Osteoblast (primary cell): ENCODE measurements at places on chromosomes 7 and 10. TPM values are rescaled to one million over a fixed set of nuclear protein-coding genes. Genes with fewer than 3 reads are reported as not detected.

Gene PNLIPRP3
- total RNA-seq = 0.59 and 0.72 TPM in 2 replicates

DNA sequence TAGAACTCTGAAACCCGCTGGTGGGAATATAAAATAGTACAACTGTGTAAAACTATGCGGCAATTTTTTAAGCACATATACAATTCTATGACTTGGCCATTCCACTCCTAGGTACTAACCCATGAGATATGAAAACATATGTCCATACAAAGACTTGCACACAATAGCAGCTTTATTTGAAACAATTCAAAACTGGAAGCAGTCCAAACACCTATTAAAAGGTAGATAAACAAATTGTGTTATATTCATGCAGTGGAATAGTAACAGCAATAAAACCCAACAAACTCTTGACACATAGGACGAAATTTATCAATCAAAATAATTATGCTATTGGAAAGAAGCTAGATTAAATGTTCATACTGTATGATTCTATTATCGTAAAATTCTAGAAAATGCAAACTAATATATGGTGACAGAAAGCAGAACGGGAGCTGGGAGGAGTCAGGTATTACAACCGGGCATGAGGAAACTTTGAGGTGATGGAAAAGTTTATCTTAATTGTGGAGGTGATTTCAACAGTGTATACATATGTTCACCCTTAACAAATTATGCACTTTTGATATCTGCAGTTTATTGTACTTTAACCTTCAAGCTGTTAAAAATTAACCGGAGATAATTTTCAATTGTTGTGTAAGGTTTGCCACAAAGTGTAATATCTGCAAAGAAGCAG lies 803 bp upstream of the STK31 start:
- DNase-seq = no peak

GRCh38 chr7:148524479-148525224 lies 65.9 kb upstream of the C7orf33 start:
- no peak for DNase-seq

Gene CRHR2
- total RNA-seq = not detected in 2 replicates

DNA sequence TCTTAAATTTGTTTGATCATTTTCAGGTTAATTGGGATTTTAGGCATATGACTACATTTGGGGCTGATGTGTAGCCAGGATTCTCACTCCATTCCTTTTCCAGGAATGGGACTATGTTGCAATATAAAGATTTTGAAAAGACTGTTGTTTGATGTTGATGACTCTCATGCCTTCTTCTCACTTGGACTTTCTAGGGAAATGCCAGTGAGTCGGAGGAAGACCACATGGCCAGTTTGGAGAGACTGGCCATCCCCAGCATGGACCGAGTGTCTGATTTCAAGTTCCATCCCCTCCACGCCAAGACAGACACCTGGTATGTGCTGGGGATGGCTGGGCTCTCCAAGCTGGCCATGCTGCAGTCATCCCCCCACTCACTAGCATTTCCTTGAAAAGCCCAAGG lies 5.5 kb downstream of the IGFBP3 start:
- DNase-seq = peak; percentile 65

Gene VAX1
- not detected in 2 replicates for total RNA-seq

DNA sequence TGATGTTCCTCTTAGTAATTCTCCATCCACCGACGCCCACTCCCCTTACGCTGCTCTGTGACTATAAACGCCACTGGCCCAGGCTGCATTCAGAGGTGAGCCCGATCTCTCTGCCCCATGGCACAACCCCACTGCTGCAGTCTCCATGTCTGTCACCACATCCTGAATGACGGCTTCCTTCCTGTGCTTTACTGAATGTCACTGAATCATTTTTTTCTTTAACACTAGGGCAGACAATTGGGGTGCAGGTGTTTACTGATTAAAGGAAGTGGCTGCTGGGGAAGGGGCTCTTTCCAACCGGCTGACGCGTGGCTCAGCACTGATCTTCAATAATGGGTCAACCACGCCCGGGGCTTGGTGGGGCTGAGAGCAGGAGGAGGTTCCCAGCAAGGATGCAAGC lies 208.3 kb downstream of the USP6NL start:
- no peak for DNase-seq

- DNase-seq = no peak
Measured at GRCh38 chr7:146503844-146504243, 387.2 kb downstream of the CNTNAP2 start.

DNA sequence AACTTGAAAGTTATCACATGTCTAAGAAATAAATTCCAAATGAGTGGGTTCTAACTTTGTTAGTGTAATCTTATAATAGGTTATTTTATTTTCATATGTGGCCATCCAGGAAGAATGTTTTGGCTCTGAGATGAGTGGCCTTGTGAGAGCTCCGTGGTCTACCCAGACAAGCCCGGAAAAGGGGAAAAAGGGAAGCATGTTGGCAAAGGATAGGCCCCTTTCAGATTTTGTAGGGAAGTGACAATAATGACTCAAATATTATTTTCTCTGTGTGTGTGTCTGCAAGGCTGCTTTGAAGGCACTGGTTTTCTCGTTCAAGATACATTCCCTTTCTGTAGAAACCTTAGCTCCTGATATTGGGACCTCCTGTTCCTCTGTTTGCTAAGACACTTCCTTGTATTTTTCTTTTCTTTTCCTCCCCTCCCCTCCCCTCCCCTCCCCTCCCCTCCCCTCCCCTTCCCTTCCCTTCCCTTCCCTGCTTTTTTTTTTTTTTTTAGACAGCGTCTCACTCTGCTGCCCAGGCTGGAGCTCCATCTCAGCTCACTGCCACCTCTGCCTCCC lies 240.8 kb downstream of the LRMDA start:
- DNase-seq = no peak

Gene LIPK
- not detected in 2 replicates for total RNA-seq

DNA sequence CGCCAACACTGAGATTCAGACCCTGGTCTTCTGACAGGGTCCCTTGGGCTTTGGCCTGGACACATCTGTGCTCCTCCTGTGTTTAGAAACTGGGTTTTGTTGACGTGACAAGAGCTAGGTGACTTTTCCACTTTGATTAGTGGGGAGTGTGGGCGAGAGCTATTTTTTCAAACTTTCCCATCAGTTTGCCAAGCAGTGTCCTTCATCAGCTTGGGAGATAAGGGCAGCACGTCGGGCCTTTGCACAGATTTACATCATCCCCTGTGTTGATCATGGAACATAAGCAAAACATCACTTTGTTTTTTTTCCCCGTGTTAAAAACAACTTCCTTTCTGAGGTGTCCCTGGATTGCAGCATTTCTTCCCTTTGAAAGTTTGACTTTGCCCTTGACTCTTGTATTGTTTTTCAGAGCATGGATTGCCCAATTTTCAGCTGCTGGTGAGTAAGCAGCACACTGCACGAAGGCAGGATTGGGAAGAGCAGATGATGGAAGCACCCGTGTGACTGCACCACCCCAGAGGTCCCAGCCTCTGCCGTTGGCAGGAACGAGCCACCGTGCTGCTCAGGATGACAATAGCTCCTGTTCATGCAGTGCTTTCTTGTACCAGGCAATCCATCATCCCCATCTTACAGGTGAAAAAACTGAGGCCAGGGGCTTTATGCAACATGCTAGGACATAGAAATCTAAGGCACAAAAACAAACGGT lies 6.4 kb upstream of the IGFBP1 start:
- peak; percentile 94 for DNase-seq

Gene WIPF3
- under 0.01 TPM in 1 of 2 replicates, not detected in the other for total RNA-seq

DNA sequence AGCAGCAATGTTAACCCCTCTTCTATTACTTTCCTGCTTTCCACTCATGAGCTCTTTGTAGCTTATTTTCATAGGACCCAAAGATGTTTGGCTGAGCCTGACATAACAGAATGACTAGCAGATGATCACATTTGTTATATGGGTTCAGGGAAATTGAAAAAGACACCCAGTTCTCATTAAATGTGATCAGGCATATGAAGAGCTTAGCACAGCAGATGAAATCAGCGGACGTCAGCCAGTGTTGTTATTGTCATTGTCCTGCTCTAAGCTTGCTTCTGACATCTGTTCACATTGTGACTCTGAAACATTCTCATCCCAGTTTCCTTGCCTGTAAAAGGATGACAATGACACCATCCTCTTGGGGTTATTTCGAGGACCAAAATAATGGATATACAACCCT lies 43.5 kb downstream of the FAM241B start:
- DNase-seq = peak; percentile 18

Gene HOXA4
- 0.72 and 1.2 TPM in 2 replicates for total RNA-seq

DNA sequence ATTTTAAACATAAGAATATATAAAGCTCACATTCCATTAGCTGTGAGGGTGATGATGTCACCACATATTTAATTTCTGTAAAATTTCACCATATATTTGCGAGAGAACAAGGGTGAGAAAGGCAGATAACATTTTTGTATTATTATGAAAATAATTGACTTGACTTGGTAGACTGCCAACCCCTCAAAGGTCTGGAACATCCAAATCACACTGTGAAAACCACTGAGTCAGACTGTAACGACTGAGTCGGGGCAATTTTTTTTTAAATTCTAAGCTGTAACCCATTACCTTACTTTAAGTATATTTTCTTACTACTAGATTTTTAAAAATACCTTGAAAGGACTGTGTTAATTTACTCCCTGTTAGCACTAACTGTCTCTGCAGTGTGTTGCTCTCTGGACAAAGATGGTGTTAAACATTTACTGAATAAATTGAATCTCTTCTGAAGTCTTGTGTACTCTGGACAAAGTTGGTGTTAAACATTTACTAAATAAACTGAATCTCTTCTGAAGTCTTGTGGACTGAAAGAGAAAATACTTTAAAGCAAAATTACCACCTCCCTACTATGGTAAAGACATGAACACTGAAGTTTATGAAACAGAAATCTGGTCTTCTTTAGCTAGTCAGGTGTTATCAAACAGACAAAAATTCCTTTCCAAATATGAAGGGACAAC lies 14.1 kb downstream of the PDZD8 start:
- no peak for DNase-seq
